ENCODE measurements at places on chromosomes 2 and 18.
A peak's percentile ranks its signal among the peaks of the same experiment; 100 is the strongest.

GRCh38 chr2:36044411-36044810 is 311.2 kb upstream of the CRIM1 start:
- no peak for DNase-seq

- no peak for DNase-seq
These were observed 9.5 kb upstream of the CYBRD1 start for GRCh38 chr2:171512683-171513195.

DNA sequence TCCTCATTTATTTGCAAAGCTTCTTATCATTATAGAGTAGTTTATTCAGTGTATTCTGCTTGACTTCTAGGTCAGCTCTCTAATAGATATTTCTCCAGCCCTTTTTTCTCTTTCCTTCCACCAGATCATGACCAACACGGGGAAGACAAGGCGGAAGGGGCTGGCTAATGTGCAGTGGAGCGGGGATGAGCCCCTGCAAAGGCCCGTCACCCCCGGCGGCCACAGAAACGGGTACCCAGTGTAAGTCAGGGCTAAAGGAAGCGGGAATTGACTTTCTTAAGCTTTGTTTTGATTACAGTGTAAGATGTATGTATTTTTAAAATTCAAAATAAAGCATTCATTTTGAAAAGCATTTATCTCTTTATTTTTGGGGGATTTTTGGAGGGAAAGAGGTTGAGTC is 50.7 kb upstream of the B3GNT7 start:
- DNase-seq = no peak

DNA sequence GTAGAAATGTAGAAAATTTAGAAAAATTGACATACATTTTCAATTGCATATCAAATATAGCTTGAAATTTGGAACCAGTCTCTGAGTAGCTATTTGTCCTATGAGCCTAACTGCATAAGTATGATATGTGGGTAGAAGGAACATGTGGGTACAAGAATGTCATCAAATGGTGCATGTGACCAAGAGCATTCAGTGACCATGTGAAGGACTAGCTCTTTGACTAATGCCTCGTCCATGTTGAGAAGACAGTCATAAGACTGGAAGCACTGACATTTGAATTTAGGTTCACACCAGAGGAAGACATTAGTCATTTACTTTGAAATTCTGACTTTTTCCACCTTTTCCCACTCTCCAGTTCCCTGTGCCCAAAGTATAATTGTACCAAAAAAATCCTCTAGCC is 12.6 kb downstream of the MRPL44 start:
- no peak for DNase-seq

GRCh38 chr2:21269382-21269781 is 145.6 kb downstream of the TDRD15 start:
- no peak for DNase-seq

GRCh38 chr2:118443596-118443995 is 355.3 kb downstream of the INSIG2 start:
- no peak for DNase-seq

GRCh38 chr2:157789256-157789655 is 86.9 kb downstream of the ACVR1 start:
- DNase-seq = no peak

DNA sequence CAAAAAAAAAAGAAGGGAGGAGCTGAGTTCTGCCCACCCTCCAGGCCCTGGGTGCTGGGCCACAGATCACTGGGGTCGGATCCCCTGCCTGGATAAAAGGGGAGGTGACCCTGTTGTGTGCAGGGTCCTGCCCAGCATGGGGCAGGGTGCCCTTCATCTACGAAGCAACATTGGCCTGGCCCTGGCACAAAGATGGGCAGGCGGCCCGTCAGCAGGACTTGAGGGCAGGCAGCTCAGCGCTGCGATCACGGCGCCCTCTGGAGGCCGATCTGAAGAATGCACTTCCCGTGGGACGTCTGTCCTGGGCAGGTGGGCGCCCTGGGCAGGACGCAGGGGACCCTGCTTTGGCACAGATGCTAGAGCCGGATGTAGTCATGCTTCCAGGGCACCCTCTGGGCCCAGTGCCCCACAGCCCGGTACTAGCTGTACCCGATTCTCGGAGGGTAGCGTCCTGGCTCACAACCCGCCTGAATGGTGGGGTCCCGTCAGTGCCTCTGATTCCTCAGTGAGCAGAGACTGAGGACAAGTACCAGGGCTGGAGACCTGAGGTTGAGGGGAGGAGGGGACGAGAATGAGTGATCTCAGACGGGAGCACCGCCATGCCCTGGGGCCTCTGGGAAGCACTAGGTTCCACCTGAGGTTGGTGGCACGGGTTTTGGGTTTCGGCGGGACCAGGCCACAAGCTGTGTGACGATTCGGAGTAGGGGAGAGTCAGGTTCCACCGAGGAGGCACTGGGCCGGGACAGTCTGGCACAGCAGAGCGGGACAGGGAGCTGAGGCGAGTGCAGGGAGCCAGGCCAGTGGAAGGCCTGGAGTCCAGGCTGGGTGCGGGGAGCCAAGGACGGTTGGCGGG is 18.0 kb downstream of the ARID5A start:
- peak; percentile 77 for DNase-seq

DNA sequence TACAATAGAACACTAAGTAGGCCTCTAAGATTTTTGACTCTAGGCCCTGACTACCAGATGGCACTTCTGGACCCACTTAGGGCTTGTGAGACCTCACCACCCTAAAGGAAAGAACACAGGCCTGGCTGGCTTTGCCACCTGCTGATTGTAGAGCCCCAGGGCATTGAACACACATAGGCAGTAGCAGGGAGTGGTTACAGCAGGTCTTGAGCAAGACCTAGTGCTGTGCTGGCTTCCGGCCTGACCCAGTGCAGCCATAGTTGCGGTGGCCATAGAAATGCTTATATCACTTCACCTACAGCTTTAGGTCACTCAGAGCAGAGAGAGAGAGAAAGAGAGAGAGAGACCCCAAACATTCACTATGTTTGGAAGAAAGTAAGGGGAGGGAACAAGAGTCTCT is 223.2 kb downstream of the LRATD1 start:
- no peak for DNase-seq

DNA sequence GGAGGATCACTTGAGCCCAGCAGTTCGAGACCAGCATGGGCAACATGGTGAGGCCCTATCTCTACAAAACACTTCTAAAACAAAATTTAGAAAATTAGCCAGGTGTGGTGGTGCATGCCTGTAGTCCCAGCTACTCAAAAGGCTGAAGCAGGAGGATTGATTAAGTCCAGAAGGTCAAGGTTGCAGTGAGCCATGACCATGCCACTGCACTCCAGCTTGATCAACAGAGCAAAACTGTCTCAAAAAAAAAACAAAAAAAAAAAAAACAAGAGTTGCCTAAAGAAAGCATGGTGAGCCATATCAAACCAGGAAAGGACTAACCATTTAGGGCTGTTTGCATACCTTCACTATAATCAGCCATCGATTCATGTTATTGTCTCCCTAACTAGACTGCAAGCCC is 4.5 kb downstream of the CLASP1 start:
- no peak for DNase-seq

GRCh38 chr2:64888591-64889309 is 100.4 kb upstream of the SLC1A4 start:
- DNase-seq = no peak

- DNase-seq = no peak
These were observed 35.7 kb downstream of the GCG start for GRCh38 chr2:162116352-162116751.

DNA sequence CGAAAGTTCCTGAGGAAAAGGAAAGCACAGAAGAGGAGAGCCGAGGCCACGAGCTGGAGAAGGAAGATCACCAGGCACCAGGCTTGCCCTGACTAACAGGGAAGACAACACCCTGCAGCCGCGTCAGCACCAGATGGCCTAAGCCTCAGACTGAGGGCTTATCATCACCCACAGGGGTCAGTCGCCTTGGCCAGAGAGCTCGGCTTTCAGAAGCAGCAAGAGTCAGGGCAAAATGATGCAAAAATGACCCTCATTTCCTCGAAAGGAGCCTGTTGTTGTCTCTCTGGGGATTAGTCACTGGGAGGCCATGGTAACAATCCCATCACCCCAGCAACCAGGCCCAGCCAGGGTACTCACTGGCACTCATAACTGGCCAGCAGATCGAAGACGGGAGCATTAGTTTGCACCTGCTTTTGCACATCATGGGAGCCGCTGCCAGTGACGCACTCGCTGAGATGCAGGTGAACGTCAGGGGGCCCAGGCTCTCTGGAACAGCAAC is 42.7 kb upstream of the ZFP36L2 start:
- DNase-seq = no peak

- no peak for DNase-seq
These were observed 61.8 kb downstream of the CXCR4 start for GRCh38 chr2:136055929-136056688.

GRCh38 chr2:84492571-84492970 is 23.7 kb upstream of the DNAH6 start:
- DNase-seq = no peak

- DNase-seq = no peak
These were observed 155.5 kb downstream of the CTIF start for GRCh38 chr18:48694295-48694694.

GRCh38 chr18:75810961-75811551 is 383.6 kb upstream of the SMIM21 start:
- DNase-seq = no peak

- DNase-seq = no peak
These were observed 11.3 kb upstream of the COPS8 start for GRCh38 chr2:237074211-237074993.

DNA sequence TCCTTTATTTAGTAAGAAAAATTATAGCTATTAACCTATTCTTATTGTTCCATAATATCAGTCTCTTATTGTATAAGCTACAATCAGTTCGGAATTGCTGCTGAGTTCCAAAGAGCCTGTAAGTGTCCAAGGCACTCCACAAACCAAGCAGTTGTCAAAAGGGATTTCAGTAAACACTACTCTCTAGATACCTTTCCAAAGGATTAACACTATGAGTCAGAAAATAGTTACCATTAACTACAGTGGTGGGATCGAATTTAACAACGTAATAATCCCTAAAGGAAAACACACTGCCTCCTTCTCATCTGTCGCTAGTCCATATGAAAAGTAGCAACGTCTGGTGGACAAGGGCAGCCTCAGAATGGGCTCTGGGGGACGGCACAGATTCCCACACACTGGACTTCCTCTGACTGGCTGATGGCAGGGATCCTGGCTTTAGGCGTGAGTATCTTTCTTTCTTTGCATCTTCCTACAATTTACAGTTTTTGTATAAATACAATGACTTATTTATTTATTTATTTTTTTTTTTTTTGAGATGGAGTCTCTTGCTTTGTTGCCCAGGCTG is 8.8 kb downstream of the TGFBRAP1 start:
- DNase-seq = peak; percentile 38

DNA sequence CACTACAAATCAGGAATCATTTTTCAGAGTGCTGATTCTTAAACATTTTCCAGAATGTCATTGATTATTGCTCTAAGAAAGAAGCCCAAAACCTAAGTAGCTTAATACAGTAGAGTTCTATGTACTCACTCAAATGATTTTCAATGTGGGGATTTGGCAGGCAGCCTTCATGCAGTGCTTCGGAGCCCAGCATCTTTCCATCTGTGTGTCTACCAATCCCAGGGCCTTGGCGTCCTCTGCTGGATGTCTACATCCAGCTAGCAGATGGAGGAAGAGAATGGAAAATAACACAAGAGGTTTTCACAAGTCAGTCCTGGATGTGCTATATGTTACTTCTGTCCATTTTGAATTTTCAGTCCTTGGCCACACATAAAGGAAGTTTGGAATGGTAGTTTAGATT is 151.8 kb downstream of the RDH14 start:
- DNase-seq = no peak

DNA sequence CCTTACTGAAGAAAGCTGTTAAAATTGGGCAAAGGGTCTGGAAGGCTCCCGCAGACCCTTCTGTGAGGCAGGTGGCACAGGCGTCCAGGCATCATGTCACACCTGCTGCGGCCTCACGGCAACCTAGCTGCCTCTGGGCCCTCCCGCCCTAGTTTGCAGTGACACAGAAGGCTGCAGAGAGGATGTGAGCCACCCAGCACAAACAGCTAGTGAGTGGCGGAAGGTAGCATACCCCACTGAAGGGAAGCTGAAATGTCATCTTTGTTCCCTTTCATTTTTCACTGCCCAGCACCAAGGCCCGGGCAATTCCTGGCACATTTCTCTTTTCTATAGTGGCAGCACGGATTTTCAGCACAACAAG is 53.8 kb downstream of the TRAPPC12 start:
- no peak for DNase-seq

GRCh38 chr2:172038604-172039003 is 38.9 kb downstream of the METAP1D start:
- DNase-seq = peak; percentile 92

GRCh38 chr2:197969391-197969893 is 165.0 kb downstream of the PLCL1 start:
- no peak for DNase-seq

GRCh38 chr2:42756150-42756775 is 7.7 kb downstream of the OXER1 start:
- DNase-seq = no peak

DNA sequence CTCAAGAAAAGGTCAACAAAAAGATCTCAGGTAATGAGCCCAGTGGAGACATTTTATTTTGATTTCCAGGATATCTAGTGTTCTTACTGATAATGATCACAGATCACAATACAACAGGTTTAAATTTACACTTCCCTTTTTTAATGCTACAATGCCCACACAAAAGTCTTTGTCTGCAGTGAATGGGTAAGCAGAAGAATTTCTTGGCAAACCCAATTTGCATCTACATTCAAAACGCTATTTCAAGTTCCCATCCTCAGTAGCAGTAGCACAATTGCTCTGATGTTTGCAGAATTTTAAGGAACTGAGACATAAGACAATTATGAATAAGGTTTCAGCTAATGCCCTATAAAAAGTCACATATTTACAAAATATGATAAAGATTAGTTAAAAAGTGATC is 929.4 kb upstream of the PIK3C3 start:
- DNase-seq = peak; percentile 76

- DNase-seq = no peak
These were observed 212.5 kb upstream of the GULP1 start for GRCh38 chr2:188079196-188079595.

DNA sequence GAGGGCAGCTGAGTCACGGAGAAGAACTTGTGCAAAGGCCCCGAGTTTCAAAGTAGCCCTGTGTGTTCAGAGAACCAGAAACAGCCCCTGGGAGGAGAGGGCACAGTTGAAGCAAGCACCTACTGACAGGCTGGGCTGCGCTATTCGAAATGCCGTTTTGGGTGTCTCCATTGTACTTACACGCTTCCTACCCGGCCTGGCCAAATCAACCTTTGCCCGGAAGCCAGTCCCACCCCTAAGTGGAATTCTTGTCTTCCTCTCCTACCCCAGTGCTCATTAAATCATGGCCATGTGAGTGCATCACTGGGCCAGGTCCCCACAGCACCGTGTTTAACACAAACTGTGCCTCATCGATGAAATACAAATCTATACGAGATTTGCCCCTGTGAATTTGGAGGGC is 6.0 kb downstream of the DIPK1C start:
- no peak for DNase-seq

- no peak for DNase-seq
These were observed 153.7 kb downstream of the GALNT3 start for GRCh38 chr2:165640247-165640929.

GRCh38 chr2:209976698-209977385 is 25.6 kb upstream of the RPE start:
- DNase-seq = no peak

- DNase-seq = no peak
These were observed 10.4 kb downstream of the CNDP2 start for GRCh38 chr18:74506448-74507084.

- DNase-seq = no peak
These were observed 143.7 kb downstream of the EIPR1 start for GRCh38 chr2:3233877-3234276.

All from HAP-1 (cell line).